ENCODE measurements at places on chromosomes 4 and X.

DNA sequence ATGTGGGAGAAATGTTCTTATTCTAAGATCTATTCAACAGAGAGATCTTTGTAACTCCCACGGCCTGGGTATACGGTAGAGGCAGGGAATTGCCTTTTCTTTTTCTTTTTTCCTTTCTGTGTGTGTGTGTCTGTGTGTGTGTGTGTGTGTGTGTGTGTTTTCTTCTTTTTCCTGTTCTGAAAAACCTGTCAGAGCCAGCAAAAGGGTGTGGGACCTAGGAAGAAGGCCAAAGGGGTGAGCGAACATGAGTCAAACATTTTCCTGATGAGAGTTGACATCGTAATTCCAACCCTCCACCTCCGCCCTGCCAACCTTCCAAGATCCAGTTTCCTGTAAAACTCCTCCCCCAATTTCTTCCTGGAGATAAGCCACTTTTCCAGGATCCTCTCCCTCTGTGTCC, 2.8 kb upstream of the CHIC2 start:
- no peak for DNase-seq

GRCh38 chr4:91147067-91147466, 1019.9 kb downstream of the CCSER1 start:
- no peak for DNase-seq

DNA sequence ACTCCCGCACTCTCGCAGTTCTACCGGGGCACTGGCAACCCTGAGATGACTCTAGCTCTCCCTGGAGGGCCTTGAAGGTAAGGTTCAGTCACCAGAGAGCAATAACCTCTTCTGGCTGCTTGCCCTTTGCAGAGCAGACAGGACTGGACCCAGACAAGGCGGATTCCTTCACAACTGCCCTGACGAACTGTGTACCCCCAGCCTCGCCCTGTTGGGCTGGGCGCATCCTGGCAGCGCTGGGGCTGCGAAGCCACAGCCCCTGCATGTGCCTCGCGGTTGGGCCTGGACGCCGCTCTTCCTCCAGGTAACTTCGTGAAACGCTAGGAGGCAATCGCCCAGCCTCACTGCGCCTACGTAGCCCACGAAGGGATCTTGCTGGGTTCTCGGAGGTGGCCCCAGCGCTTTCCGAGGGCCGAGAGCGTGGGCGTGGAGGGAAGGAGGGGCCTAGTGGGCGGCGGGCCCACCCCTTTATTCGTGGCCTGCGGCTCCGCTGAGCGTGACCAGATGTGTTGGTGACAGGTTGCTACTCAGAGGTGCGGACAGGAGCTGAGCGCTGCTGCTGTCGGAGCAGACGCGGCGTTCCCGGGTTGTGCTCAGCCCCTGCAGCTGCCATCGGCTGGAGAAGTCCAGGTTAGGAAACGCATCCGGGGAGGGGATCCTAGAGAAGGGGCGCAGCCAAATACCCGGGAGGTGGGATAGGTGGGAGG, 1.9 kb upstream of the MAMLD1 start:
- peak; percentile 75 for DNase-seq

DNA sequence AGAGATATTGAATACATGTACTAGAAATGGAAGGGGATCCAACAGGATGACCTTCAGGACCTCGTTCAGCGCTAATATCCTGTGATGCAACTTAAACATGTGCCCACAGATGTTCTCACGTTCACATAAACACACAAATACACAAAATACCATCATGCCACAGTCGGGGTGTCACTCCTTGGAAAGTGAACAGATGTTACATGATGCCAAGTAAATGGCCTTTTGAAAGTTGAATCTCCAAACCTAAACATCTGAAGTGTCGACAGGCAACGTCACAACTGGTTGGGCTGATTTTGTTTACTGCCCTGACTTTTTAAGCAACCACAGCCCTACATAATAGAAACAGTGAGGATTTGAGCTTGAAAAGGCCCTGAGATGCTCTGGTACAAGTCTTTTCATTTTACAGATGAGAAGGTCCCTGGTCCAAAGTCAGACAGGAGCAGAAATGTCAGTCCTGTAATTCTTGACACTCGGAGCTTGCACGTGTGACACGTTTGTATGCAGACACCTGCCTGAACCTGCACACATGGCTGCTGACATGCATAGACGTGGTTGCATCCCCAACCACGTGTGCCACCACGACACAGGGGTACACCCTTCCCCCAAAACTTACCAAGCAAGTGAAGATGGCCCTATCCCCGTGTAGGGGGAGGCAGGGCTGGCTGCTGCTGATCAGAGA, 23.5 kb upstream of the BCORL1 start:
- DNase-seq = peak; percentile 17

- DNase-seq = no peak
These were observed 101.1 kb upstream of the PRR32 start for GRCh38 chrX:126718440-126718839.

DNA sequence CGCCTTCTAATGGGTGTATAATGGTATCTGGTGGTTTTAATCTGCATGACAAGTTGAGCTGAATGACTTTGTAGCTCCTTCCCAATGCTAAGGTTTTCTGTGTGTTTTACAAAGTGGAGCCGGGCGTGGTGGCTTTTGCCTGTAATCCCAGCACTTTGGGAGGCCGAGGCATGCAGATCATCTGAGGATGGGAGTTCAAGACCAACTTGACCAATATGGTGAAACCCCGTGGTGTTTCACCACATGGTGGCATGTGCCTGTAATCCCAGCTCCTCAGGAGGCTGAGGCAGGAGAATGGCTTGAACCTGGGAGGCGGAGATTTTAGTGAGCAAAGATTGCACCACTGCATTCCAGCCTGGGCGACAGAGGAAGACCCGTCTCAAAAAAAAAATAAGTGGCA, 28.9 kb downstream of the ARFIP1 start:
- DNase-seq = peak; percentile 61

DNA sequence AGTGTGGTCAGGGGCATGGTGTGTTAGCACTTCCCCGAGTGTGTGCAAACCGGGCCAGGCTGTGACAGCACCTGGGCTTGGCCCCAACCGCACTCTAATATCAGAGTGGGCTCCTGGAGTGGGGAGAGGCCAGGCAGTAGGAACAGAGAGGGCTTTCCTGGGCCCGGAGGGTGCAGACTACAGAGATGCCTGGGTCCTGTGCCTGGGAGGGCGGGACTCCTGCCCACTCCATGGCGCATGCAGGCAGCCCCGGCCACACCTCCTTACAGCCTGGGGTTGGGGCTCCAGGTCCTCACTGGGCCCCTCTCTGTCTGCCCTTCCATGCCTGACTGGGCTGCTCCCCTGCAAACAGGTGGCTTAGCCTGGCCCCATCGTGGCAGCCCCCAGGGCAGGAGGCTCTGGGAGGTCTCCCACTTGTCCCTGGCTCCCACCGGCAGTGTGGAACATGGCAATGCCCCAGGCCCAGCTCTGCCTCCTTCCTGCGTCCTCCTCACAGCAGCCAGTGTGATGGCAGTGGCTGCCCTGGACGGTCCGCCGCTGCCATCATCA, 60.4 kb downstream of the AGA start:
- DNase-seq = no peak

DNA sequence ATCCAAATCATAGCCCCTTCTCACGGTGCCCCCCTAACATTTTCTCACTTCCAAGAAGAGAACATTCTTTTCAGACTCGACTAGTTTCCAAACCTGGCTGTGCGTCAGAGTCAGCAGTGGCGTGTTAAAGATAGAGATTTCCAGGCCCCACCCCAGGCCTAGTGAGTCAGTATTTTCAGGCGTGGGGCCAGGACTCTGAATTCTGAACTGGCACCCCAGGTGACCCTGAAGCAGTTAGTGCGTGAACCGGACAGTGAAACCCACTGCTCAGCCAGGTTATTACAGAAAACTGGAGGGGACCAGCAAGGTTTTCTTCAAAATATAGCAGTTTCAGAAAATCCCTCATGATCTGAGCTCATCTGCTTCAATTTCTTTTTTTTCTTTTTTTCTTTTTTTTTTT, 35.0 kb upstream of the BCOR start:
- DNase-seq = no peak

DNA sequence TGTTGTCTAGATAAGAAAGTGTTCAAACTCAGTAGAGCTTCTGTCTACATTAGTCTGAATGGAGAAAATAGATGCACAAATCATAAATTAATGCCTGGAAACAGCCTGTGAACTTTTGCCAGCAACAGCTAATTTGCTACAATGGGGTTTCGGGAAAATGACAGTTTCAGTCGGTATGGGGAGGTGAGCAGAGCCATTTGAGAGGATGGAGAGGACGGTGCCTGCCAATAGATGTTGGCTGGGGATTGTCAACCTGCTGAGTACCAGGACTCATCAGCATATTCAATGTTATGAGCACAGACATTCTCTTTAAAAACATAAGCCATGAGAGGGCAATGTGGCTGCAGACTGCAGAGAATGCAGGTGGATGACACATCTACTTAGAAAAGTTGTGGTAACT, 230.3 kb upstream of the PCDH18 start:
- DNase-seq = no peak

- no peak for DNase-seq
These were observed 127.0 kb downstream of the ASMT start for GRCh38 chrX:1741816-1742394.

- DNase-seq = peak; percentile 35
These were observed 25.0 kb downstream of the COL4A5 start for GRCh38 chrX:108464604-108465003.

- DNase-seq = no peak
These were observed 80.7 kb upstream of the MAML3 start for GRCh38 chr4:140234697-140235060.

GRCh38 chr4:183831683-183832082, 73.4 kb upstream of the STOX2 start:
- DNase-seq = no peak

GRCh38 chr4:168361365-168362024, 42.9 kb upstream of the DDX60 start:
- no peak for DNase-seq

GRCh38 chr4:81380437-81380836, 91.3 kb downstream of the RASGEF1B start:
- DNase-seq = no peak

GRCh38 chr4:6372649-6373525, 99.5 kb downstream of the PPP2R2C start:
- peak; percentile 75 for DNase-seq

DNA sequence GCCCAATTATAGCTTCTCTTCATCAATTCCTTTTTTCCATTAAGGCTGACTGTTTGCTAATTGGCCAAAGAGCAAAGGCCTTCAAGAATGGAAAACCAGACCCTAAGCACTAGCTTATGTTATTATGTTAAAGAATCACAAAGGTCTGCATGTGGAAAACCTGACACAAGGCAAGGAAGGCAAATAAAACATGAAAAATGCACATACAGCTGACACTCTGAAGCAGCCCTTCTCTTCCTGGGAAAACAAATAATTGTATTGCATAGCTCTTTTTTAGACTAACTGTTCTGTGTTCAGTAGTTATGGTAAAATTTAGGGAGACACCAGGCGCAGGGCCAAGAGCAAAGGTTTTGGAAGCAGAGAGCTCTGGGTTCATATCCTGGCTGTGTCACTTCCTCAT, 223.1 kb downstream of the UNC5C start:
- no peak for DNase-seq

DNA sequence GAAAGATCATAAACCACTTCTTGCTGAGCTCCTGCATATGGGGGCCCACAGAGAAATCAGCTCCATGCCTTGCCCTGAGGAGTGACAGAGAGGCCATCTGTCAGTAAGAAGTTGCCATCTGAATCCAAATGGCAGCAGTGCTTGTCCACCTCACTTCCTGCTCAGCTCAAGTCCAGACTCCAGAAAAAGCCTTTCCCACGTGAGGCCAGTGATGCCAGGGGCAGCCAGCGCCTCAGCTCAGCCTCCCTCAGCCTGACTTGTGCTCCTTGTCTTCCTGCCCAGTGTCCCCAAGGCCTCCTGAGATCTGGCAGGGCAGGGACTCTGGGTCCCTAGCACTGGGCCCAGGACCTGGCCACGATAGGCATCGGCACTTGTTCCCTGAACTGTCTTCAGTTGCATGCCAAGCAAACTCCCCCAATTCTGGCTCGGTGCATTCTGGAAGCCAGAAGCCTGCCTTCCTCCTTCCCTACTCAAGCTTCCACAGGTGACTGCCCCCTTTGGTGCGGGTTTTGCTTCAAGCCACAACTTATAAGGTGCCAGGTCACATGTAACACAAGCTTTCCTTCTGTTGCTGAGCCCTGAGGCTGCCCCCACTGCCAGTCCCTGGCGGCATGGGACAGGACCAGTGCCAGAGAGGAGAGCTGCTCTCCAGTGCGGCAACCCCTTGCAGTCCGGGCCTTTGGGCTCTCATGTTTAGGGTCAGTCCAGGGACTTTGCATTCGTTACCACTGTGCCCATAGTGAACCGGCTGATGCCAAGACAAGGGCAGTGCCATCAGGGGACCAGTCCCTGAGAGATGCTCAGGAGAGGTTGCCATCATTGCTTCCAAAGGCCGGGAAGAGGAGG, 2.2 kb downstream of the ZNF185 start:
- no peak for DNase-seq

DNA sequence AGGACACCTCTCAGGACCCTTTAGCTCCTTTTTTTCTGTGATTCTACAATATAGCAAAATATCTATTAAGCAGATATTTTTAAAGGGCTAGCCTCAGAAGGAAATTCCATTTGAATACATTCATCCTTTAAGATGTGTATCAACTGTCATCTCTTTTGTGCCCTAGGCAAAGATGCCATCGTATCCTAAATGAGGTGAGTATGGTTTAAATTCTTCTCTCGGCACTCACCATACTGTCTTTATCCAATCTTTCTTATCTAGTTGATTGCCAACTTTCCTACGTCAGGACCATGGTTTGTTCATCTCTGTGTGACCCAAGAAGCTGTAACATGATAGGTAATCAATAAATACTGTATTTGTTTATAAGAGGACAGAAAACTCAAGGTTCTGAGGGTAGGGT, 176.0 kb downstream of the LDB2 start:
- no peak for DNase-seq

DNA sequence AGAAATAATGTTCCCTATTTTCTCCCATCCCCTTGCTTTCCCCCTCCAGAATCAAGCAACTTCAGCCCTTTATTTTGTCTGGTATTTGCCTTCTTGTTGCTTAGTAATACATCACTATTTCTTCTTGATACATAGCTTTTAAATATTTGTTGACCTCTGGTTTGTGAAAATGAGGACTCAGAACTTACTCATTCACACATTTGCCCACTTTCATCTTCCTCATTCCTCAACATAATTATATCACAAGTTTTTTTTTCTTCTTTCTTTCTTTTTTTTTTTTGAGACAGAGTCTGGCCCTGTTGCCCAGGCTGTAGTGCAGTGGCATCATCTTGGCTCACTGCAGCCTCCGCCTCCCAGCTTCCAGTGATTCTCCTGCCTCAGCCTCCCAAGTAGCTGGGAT, 28.9 kb upstream of the NDUFC1 start:
- DNase-seq = no peak

GRCh38 chrX:24718771-24719170, 25.1 kb downstream of the POLA1 start:
- DNase-seq = no peak

GRCh38 chr4:107603430-107603829, 116.6 kb downstream of the PAPSS1 start:
- DNase-seq = no peak

DNA sequence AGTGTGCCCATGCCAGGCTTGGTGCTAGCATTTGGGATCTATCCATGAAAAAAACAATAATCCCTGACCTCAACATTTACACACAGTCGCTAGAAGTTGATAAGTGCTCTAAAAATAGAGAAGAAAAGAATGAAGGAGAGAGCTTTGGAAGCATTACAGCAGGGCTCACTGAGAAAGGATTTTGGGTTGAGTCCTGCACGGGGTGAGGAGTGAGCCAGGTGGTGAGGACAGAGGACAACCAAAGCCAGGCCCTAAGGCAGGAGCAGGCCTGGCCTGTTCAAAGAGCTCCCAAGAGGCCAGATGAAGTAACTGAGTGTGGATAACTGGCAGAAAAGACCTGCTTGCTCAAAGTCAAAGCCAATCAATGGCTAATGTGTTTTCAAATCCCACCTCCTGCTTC, 20.7 kb upstream of the PROM1 start:
- no peak for DNase-seq

GRCh38 chrX:148878371-148878770, 378.0 kb downstream of the AFF2 start:
- no peak for DNase-seq

Data from ELF-1 (cell line).